ENCODE measurements at places on chromosomes 5 and 9.

GRCh38 chr9:99085949-99086948, 18.7 kb upstream of the TGFBR1 start:
- DNase-seq, result no peak

DNA sequence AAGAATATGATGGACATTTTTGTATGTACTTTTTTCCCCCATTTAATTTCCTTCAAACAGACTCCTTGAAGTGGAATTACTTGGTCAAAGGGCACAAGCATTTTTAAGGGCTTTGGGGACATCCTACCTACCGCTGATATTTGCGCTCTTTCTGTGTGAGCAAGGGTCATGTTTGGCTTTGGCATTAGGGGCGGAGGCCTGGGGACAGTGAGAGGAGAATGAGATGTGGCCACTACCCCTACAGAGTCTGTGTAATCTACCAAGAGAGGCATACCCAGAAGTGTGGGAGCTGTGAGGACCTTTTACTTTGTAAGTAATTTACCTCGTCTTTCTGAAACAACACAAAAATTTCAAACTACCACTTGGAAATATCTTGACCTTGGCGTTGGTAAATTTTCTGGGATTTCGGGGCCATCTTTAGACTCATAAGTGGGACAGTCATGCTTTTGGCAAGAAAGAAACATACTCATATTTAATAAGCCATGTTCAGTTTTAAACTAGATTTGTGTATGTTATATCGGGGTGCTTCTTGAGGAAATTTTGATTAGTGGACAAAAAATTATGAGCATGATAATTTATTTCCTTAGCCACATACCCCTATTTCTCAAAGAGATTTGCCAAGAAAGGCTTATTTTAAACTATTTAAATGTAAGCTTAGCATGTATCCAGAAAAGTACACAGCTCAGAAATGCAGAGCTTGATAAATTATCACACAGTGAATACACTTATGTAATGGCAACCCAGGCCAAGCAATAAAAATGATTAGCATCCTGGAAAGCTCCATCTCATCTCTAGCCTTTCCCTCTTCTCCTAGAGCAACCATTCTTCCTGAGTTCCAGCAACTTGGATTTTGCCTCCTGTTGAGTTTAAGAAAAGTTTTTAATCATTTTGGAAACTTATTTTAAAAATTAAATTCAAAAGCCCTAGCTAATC, 63.6 kb downstream of the ARHGAP26 start:
- no peak for DNase-seq

DNA sequence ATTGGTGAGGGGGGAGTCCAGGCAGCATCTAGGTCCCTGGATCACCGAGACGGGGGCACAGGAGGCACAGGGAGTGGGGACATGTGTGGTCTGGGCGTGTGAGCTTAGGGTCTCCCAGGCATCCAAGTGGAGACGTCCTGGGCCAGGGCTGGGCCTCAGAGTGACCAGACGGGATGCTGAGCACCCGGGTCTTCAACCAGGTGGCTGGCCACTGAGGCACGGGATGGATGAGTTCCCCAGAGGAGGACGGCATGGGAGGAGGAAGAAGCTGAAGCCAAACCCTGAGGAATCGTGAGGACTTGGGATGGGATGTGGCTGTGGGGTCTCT, 88.0 kb downstream of the LMX1B start:
- no peak for DNase-seq

GRCh38 chr5:21594566-21594965, 1258.6 kb downstream of the CDH12 start:
- DNase-seq, result no peak

DNA sequence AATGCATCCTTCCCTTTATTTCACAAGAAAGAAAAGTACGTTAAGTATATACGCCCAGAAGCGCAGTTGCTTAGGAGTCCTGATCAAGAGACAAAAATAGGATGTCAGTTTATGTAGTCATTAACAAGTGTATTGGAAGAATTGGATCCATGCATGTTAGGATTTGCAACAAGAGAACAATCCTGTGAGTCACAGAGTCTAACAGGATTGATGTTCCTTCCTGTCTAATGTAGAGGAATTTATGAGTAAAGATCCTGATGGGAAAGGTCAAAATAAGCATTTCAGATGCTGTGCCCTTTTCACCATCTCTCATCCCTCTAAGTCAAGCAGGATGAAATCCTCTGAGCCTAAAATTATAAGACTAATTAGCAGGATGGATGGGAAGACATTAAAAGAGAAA, 406.0 kb upstream of the GRIA1 start:
- no peak for DNase-seq

- no peak for DNase-seq
Observed at GRCh38 chr9:2595973-2596372, 25.6 kb upstream of the VLDLR start.

All from stimulated activated CD4-positive, alpha-beta T cell treated with anti-CD3 and anti-CD28 coated beads, Interleukin-2, amount 100 ng/mL, for 4 hours (primary cell).